ENCODE measurements at places on chromosomes 4 and X.

DNA sequence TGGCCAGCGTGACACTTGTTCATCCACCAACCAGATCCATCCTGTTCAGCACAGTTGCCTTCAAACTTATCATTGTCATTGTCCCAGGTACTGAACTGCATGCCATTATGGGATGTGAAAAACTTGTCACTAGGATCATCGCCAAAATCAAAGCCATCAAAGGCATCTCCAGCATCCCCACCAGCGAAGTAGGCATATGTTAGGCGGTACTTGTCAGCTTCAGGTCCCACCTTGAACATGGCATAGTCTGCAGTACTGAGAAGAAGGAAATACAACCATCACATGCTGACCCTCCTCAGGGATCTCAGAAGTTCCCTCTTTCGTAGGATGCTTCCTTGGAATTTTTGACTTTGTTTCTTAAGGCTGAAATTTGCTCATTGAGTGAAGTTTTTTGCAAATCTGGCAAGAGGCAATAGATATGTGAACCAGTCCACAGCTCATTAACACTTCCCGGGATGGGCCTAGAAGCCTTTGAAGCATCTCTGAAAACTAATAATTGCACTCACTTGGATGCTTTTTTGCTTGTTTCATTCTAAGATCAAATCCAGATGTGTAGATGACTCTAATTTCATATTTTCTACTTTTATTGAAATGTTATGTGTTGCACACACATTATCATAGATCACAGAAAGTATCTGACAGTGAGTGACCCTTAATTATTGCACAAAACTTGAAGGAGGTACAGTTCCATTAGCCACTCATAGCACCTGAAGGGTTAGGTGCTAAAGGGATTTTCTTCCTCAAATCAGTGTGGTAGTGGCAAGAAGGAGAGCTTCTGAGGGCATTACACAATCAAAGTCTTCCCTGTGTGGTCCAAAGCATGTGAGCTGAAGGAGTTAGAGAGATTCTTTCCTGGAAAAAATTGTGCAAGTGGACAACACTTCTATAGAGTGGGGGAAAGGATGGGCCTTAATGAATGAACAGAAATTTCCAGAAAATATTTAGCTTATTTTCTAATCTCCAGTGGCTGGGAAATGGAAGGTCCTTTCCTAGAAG, 5.4 kb downstream of the FGG start:
- no peak for DNase-seq

GRCh38 chr4:99587803-99588202, 13.2 kb downstream of the MTTP start:
- DNase-seq, result no peak

GRCh38 chr4:55604996-55605395, 13.0 kb upstream of the PDCL2 start:
- DNase-seq, result no peak

DNA sequence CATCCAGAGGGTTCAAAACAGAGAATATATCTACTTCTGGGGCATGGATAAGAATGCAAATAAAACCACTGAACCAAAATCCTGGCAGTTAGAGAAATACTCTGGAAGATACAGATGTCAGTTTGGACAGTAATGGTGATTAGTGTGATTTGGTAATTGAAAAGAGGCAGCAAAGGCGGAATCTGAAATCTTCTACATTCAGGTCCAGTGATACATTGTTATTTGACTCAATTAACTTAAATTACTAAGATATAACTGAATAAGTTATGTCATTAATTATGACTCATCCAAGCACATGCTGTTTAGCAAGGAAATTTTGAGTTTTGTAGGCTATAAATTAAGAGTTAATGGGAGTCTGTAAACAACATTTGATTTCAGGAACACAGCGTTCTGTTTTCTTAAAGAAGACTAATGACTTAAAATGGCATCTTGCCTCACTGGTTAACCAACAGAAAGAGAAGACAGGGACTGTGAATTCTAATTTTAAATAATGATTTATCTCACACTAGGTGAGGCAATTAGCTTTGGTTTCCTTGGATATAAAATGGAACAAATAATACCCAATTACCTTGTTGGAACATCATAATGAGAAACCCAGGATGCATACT, 937.1 kb downstream of the PDHA2 start:
- DNase-seq, result no peak

GRCh38 chr4:159487284-159487747, 384.4 kb downstream of the RAPGEF2 start:
- no peak for DNase-seq

GRCh38 chr4:168744021-168744420, 247.2 kb downstream of the PALLD start:
- no peak for DNase-seq

GRCh38 chr4:20840648-20841190, 140.5 kb downstream of the PACRGL start:
- DNase-seq, result no peak

DNA sequence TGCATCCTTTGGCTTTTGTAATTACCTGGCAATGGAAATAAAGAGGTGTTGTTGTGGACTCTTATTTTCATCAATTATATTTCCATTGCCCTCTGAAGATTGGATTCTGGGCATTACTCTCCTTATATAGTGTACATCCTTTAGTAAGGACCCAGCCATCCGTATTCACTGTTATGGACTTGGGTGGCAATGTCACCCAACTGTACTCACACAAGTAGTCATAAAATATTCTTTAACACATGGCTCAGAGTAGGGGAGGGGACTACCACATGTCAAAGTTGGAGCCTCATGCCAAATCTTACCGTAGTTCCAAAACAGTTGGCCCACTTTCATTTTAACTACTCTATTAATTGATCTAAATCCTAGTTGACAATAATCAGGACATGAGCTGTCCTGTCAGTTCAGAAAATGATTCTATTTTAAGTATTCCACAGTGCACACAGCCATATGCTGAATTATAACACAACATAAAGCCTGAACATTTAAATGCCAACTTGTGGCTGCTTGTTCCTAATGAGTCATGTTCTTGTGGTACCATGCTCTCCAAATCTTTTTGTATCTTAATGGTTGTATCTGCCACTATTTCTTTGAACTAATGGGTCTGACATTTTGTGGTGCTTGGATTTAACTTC, 4.9 kb downstream of the FRAS1 start:
- DNase-seq, result no peak

DNA sequence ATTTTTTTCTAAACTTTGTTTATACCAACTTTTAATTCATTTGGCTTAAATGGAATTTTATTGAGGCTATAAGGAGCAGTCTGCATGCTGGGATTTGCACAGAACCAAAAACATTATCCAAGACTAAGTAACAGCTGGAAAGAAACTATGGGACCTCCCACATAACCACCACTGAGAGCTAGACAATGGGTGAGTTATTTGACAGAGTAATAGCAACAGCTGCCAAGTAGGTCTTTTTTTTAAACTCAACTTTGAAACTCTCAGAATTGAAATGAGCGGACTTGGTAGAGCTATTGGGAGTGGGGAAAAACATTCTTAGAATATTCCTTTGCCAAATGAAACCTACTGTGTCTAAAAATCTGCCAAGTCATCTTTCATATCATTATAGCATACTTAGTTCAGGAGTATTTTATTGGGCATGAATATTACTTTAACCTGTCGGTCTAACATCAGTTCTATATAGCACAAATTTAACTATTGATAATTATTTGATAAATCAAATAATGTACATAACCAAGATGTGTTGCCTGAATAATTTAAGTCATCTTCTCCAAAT, 1428.0 kb downstream of the PCDH7 start:
- no peak for DNase-seq

DNA sequence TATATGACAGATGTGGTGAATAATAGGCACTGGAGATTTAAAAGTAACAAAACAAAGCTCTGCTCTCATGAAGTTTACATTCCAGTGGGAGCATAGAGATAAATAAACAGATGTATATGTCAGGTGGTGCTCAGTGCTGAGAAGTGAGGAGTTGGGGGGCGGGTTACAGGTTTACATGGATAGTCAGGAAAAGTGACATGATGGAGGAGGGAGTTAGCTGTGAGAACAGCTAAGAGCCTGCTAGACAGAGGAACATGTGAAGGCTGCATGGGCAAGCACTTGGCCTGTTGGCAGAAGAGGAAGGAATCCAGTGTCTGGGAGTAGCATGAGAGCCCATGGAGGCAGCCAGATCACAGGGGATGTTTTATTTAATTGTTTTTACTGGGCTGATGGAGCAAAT, 10.2 kb upstream of the TMEM156 start:
- no peak for DNase-seq

GRCh38 chr4:77922158-77923094, 59.8 kb downstream of the MRPL1 start:
- DNase-seq, result no peak

DNA sequence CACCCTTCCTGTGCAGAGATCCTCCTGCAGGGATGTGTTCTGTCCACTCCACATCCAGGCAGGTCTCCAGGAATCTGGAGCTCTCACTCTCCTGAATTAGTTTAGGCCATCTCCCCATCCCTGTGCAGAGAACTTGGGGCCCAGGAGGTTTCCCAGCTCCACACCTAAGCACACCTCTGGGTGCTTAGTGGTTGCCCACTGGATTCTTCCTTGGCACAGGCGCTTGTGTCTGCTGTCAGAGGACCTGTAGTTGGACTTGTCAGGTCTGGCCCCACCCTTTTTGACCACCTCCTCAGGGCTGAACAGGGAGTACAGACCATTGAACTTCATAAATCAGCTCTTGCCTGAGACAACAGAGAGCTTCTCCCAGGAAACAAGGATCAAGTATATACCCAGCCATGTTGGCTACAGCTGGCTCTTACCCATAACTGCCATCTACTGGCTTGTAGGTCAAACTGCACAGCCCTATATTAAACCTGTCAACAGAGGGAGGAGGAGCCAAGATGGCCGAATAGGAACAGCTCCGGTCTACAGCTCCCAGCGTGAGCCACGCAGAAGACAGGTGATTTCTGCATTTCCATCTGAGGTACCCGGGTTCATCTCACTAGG, 275.5 kb downstream of the PPARGC1A start:
- no peak for DNase-seq
